ENCODE measurements at places on chromosomes 5 and 9. TPM values are rescaled to one million over a fixed set of nuclear protein-coding genes. Genes with fewer than 3 reads are reported as not detected.

DNA sequence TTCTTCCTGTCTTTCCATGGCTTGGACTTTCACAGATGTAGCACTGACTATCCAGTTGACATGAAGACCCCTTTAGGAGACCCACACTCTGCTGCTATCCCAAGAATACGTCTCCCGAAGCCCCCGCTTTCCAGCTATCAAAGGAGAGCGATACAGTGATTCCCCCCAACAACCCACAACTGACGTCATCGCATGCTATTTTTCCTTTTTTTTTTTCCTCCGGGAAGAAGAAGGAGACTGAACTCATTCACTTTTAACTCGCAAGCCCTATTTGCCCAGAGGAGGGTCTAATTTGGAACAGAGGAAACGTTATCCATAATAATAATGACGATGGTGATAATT is 2.1 kb downstream of the PAPPA start:
- DNase-seq: no peak

DNA sequence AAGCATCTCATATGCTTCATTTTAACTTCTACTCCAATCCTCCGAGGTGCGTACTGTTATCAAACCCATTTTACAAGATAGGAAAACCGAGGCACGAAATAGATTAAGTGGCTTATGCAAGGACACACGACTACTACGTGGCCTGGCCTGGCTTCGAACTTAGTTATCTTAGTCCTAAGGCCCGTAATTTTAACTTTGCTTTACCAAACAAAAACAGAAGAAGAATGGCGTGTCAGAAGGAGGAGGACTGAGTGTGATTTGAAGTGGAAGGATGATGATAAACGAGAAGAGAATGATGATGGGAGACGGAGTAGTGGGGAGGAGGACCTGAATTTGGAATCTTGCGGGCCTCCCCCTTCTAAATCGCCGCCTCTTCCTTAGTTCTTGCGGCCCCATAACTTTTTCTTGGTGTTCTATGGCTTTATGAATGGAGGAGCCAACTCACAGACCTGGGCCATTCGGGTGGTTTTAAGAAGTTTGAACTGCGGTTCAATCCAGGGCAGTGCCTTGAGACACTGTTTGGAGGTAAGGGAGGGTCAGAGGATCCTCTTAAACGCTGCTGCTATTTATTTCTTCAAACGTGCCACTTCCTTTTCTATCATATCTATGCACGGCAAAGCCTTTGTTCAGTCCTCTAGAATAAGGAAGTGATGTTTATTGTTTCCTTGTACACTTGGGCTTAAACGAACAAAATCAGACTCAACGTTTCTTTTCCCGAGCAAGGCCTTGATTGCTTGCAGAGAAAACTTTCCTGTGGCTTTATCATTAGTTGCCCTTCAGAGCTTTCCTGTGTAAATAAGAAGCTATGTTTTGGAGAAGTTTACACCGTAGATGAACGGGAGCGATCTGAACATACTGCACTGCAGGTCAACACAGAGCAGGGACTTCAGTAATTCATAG is 795 bp downstream of the CNOT8 start:
- DNase-seq: no peak

DNA sequence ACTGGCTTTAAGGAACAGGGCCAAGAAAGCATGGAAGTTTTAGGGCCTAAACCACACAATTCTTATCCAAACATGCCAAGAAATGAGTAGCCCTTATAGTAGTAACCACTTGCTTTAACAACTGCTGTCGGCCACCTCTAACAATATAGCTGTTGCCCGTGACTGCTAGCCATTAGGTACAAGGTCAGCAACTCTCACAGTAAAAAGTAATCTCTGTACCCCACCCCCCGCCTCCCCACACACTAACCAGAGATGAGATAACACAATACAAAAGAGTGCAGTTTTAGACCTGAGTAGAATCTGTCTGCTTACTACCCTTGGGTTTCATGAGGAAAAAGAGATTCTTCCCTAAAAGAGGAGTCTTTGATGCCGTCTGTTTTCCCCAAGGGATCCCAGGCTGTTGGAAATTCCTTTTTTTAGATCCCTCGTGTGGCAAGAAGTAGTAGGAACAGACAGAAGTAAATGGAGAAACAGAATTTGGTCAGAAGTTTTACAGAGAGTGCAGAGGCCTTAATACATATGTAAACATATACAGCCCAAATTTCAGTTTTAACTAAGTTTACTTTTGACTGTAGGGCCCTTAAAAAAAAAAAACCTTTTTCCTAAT is 94.3 kb downstream of the WDR41 start:
- DNase-seq: no peak

DNA sequence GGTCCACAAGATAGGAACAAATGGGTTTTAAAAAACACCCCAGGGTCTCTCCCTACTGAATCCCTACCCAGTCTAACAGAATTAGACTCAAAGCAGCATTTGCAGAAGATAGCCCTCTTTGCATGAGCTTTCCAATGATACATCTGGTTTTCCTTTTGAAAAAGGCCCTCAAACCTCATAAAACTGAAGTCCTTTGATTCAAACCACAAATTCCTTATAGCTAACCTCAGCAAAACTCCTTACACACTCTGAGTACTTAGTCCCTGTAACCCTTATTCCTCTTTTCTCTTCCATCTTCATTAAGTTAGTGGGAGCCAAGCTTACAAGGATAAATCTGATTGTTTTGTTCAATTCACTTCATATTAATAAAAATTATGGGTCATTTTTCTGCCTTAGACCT is 90.5 kb upstream of the TNC start:
- DNase-seq: no peak

DNA sequence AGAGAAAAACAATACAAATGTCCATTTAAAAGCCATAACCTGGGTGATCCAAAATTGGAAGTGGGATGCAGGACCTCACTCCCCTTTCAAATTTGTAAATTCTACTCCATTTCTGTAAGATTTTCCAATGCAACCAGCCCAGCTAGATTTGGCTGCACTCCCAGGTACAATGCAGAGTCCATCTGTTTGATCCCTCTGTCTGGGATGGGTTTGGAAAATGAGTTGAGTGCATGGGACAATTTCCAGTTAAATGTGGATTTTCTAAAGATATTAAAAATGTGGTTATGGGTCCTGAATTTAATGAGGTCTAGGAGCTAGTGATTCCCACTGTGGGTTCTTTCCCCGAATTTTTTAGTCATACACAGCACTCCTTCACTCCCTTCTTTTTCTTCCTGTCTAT is 104.0 kb upstream of the ATP10B start:
- no peak for DNase-seq

- DNase-seq: no peak
Observed at GRCh38 chr5:1325191-1325741, 19.6 kb downstream of the CLPTM1L start.

GRCh38 chr9:99682870-99683269 is 138.8 kb upstream of the NR4A3 start:
- no peak for DNase-seq

DNA sequence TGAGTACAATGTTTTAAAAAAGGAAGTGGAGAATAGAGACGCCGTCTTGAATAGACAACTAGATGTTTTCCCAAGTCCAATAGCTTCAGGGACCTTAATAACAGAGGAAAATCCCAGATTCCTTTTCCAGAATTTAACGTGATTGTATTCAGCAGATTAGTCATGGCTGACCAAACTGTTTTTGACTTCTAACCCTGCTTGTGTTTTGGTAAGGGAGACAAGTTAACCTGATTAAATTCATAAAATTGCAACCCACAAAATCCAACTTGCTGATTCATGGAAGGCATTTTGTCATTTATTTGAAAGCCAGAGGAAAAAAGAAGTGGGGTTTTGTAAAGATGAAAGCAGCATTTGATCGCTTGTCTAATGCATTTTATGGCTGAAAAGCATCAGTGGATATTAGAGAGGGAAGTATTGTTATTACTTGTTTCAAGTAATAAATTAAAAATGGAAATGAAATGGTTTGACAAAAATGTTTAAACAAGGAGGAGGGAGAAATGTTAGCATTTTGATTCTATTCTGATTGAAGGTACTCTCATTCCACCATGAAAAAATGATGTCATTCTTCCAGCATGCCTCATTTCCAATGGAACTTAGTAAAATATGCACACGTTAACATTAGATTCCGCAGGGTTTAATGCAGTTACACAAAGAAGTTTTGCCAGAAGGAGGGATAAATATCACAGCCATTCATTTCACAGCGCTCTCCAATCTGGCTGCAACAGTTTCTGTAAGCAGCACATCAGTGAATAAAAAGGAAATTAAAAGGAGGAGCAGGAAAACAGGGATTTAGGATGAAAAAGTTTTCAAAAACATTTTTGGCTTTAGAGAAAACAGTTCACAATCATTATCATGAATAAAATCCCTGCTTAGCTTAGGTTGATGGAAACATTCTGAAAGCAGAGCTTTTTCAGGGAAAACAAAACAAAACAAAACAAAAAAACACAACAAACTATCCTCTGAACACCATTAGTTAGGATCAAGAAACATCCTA is 314.7 kb downstream of the PRR16 start:
- DNase-seq: no peak

DNA sequence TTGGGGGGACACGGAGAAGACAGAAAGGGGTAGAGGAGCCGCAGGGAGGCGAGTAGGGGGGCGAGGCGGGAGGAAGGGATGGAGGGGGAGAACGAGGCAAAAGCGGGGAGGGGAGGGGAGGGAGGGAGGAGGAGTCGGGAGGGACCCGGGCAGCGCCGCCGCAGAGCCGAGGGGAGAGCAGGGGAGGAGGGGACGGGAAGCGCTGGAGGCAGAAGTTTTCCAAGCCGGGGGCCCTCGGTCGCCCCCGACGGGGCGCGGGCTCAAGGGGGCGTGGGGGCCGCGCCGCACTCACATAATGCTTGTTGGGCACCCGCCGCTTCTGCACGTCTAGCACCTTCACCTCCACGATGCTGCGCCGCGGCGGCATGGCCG is 353 bp downstream of the SH3PXD2B start:
- DNase-seq: no peak

- no peak for DNase-seq
Observed at GRCh38 chr9:112443200-112443599, 43.4 kb upstream of the KIAA1958 start.

DNA sequence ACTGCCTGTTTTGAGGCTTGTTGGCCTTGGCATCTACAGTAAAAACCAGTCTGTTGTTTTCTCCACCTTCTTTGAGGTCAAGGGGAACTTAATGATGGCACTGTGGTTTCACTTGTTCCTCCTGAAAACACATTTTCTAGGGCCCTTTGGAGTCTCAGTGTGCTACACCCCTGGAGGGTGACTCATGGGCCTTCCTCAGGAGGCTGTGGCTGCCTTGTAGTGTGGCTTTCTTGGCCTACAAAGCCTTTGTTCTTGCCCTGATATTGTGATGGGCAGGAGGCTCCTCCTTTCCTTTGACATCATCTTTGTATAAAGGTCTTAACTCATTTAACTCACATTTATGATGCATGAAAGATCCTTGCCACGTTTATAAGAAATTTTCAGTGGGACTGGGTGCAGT is 56.3 kb upstream of the GPBP1 start:
- no peak for DNase-seq

GRCh38 chr9:137497921-137498719 is 39.0 kb upstream of the NSMF start:
- no peak for DNase-seq

- DNase-seq: no peak
Observed at GRCh38 chr9:6134661-6135180, 80.9 kb upstream of the IL33 start.

- DNase-seq: no peak
Observed at GRCh38 chr9:71747576-71747975, 20.7 kb downstream of the CEMIP2 start.

- DNase-seq: no peak
Observed at GRCh38 chr5:38338455-38338854, 80.1 kb downstream of the EGFLAM start.

DNA sequence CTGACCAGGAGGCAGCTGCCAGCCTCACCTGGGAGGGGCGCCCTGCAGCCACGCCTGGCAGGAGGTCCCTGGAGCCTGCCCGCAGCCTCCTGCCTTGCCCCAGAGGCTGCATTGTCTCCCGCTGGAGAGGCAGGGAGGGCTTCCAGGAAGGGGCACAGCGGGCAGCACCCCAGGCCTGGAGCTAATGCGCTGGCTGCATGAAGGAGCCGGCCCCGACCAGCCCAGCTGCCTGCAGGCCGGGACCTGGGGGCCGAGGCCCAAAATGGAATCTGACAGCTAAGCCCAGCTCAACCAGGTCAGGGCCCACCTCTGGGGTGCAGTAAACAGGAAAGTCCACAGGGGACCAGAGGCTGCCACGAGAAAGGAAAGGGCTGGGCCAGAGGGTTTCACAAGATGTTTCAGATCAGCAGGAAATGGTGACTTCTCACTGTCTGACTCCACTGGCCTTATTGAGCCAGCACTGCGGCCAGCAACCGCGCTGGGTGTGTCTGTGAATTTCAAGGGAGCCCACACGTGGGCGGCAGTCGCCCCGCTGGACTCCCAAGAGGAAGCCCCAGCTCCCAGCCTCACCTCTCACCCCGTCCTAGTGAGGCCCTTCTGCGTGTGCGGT is 18.6 kb upstream of the NOTCH1 start:
- no peak for DNase-seq

DNA sequence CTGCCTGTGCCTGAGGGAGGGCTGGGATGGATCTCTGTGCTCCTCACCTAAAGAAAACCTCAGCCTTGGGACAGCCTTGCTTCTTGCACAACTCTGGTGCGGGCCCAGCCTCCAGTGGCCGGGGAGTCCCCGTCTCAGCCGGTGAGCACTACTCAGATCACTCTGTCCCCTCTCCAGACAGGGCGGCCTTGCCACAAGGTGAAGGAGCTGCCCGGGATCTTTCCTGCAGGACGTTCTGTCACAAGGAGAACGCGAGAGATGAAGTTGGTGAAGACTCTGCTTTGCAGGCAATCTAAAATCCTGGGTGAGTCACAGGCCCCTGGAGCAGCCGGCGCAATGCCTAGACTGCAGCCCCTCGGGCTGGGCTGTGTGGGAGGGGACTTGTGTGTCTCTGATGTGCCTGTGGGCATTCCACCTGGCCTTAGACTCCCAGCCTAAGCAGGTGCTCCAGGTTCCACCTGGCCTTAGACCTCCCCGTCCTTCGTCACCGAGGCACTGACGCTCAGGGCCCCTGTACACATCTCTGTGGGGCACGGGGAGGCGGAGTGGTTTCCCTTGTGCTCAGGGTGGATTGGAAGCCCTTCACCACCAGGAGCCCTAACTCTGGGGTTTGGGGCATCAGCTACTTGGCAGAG is 15.2 kb upstream of the IRX4 start:
- no peak for DNase-seq

GRCh38 chr5:81778642-81779041 is 27.7 kb upstream of the SSBP2 start:
- DNase-seq: no peak

- DNase-seq: no peak
Observed at GRCh38 chr5:142143878-142144277, 35.3 kb downstream of the NDFIP1 start.

- no peak for DNase-seq
Observed at GRCh38 chr5:147234239-147234824, 494 bp upstream of the STK32A start.

GRCh38 chr9:7045361-7045760 is 287.6 kb downstream of the KDM4C start:
- DNase-seq: no peak

LCN15 gene
- total RNA-seq: not detected

PCDHA10 gene
- total RNA-seq: under 0.01 TPM

ECSCR gene
- 1.7 TPM for total RNA-seq

MAPKAP1 gene
- total RNA-seq: 76.9 TPM

CEL gene
- total RNA-seq: 7.6 TPM

CER1 gene
- total RNA-seq: not detected

GRIA1 gene
- not detected for total RNA-seq

All from esophagus squamous epithelium (tissue), 5 donors.